Fibroblast of upper back skin (primary cell): ENCODE measurements at places on chromosomes 7 and 10.
A peak's percentile ranks its signal among the peaks of the same experiment; 100 is the strongest.

DNA sequence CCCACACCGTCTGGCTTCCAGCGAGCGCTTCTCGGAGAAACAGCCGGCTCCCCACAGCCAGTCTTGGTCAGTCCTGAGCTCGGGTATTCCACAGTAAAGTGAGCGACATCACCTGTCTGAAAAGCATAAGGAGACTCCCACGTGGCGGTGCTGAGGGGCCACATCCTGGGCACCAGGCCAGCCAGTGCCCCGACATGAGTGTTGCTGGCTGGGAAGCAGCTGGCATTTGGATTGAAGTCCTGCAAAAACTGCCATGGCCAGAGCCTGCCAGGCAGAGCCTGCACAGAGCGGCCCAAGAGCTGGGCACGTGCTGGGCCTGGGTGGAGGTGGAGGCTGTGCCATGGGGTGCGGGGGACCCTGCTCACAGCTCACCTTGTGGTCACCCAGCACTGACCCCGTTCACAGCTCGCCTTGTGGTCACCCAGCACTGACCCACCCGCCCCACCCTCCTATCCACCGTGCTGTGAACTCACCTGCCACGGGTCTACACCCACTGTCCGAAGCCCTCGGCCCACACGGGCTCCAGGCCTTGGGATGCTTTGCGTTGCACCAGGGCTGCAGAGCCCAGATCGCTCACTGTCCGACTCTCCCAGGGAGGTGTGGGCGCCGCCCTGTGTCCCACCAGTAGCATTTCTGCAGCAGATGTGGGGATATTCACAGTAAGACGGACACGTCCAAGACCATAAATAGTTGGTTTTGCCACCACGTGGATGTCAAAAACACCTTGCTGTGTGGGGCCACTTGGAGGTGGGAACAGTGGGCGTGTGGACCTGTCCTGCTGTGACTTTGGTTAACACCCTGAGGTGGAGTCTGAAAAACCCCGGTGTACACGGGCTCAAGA lies 48.8 kb downstream of the PITRM1 start:
- no peak for DNase-seq

DNA sequence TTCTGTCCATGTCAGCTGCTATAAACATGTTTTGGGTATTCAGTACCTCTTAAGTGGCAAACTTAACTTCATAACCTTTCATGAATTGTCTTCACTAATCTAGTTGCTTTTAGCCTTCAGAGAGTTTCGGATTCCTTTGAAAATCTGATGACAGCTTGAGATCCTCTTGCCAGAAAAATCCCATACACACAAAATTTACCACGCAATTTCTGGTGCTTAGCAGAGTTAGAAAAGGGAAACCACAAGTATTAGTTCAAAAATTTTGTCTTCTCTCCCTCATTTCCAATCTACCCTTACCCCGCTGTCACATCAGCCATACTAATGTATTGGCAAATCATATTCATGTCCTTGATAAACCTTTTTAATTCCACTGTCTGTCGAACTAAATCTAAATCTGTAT lies 72.7 kb upstream of the TMEM106B start:
- no peak for DNase-seq

GRCh38 chr10:23338886-23339285 lies 5.7 kb downstream of the C10orf67 start:
- DNase-seq, result peak; percentile 32

DNA sequence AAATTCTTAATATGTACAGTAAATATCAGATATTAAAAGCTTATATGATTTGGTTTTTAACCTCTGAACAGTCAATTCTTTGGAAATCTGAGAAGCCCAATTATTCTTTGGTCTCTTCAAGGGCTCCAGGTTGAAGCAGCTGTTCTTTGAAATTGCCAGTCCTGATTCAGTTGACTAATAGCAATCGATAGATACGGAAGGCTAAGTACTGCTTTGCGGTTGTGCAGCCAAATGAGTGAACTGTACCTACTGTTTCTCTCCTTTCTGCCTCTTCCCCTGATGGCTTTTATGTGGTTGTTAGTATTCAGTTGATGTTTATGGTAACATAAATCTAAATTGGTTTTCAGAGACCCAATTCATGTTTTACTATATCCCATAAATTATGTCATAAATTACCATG lies 103.1 kb upstream of the RPA3 start:
- DNase-seq, result no peak

DNA sequence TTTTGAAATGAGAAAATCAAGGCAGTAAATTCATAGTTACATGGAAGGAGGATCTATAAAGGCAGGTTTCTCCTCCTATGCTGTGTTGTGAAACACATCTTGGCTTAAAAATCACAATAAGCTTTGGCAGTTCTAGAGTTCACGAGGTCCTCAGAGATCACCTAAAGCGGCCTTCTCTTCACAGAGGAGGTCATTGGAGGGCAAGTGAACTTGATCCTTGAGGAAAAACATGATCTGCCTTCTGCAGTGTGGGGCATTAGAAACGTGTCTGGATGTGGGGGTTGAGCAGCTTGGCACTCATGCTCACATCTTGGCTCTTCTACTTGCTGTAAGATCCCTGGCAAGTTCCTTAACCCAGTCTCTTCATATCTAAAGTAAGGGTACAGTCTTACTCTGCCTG lies 96.1 kb upstream of the BMPER start:
- no peak for DNase-seq

- DNase-seq, result no peak
Measured at GRCh38 chr7:112624416-112624815, 143.6 kb downstream of the LSMEM1 start.

DNA sequence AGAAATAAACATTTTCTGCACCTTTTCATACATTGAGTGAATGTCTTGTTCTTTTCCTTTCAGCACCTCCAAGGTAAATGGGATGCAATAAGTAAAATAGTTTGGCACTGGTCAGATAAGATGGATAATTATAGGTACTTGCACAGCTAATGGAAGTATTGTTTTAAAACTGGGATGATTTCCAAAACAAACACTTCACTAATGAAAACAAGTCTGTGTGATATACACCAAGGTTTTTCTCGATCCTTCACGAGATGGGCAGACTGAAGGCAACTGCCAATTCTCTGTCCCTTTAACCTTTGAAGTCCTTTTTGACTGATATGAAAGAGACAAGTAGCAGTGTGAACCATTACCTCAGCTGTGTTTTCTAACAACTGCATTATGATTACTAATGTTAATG lies 423.8 kb downstream of the GFRA1 start:
- no peak for DNase-seq

DNA sequence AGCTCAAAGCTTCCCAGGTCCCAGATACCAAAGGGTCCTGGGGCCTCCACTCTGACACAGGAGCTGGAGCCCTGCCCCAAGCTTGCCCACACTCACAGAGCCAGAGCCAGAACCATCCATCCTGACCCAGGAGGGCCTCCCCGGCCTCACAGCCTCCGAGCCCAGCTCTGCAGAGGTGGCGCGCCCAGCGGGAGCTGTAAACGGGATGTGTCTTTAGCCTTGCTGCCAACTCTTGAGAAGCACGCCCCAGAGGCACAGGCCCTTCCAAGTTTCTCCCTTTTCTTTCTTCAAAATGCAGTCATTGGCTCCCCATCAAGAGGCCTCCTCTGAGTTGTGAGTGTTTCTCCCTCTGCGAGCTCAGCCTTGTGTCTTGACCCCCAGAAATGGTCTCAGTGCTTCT lies 75.0 kb downstream of the PDGFA start:
- DNase-seq, result no peak

GRCh38 chr7:157494506-157495176 lies 157.8 kb downstream of the DNAJB6 start:
- no peak for DNase-seq

GRCh38 chr7:105036217-105037168 lies 22.5 kb downstream of the KMT2E start:
- no peak for DNase-seq

DNA sequence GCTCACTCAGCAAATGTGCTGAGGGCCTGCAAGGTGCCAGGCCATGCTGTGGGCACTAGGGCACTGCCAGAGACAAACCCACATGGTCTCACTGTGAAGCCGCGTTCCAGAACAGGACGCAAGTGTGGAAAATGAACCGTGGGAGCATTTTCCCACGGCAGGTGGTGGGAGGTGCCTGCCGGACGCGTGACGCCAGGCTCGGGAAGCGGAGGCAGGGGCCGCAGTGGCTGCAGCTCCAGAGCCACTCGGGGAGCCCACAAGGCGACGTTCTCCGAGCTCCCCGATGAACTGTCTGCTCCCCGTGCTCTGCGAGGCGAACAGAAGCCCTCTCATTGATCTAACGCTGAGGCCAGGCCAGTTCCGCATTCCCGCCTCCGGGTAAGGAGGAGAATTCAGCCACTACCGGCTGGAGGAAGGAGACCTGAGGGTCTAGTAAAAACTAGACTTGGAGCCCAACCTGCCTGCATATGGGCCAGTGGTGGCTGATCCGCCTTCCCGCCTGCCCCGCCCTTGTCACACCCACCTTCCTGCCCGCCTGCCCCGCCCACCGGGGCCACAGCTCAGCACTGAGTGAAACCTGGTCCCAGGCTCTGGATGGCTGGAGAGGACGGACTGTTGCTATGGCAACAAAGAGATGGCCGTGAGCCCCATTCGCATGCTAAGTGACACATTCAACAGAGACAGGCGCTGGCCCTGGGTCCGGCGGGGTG lies 13.1 kb downstream of the ADGRA1 start:
- DNase-seq, result no peak

DNA sequence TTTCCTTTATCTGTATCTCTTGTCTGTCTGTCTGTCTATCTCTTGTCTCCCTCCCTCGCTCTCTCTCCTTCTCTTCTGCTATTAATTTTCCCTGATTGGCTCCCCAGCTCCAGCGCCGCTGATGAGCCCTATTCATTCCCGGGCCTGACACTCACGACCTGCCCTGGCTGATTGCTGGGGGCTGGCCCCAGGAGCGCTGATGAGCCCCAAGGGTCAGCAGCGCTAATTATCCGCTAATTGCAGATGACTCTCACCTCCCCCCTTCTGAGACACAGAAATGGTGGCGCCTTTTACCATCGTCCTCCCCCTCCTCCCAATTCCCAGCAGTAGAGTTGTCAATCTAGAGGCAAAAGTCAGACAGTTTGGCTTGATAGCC lies 1.3 kb upstream of the GBX1 start:
- no peak for DNase-seq

- DNase-seq, result no peak
Measured at GRCh38 chr7:122316467-122317388, 12.2 kb upstream of the FEZF1 start.

- DNase-seq, result peak; percentile 45
Measured at GRCh38 chr7:35596061-35596460, 98.9 kb downstream of the HERPUD2 start.

GRCh38 chr7:117777335-117778142 lies 95.7 kb downstream of the CTTNBP2 start:
- DNase-seq, result no peak

- DNase-seq, result no peak
Measured at GRCh38 chr7:44827567-44827966, 20.3 kb downstream of the H2AZ2 start.

DNA sequence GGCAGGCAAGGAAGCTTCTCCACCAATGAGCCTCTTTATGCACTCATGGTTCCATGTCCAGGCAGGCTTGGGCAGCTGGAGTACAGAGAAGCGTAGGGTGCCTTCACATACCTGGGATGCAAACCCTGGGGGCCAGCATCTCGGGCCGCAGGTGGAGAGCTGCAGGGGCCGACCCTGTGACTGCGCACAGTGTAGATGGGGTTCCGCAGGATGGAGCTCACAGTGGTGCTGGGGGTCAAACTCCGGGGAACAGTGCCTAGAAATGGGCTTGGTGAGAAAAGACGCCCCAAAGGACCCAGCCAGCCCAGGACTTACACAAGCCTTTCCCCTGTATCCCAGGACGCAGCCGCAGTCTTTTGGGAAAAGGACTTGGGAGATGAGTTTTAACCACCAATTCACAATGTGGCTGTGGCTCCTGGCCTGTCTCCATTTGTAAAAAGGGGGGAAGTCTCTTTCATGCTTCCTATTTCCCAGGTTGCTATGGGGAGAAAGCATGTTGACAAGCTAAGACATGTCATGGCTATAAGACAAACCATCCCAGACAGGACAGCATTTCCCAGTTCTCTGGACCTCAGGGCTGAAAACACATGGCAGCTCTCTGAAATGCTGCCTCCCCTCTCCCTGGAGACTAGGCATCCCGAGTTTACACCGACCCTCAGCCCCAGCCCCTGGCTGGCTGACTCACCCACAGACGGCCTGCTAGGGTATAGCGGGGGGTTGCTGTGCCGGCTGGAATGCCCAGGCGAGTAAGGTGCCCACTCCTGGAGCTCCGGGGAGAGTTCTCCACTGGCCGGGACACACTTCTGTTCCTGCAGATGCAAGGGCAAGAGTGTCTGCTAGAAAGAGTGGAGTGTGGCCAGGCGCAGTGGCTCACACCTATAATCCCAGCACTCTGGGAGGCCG lies 107.1 kb downstream of the DLG5 start:
- no peak for DNase-seq

DNA sequence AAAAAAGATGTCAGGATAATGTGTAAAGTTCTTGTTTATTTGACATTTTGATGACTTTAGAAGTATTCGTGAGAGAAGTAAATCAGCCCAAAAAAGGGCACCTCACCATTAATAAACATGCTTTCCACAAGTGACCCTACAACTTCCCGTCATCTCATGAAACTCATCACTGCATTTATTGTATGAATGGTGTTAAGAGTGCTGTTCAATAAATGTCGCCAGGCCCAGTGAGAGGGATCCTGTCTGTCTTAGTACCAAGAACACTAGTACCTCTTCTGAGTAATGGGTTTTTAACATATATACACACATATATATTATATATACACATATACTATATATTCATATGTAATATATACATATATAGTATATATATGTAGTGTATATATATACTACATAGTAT lies 61.9 kb downstream of the TMEM26 start:
- DNase-seq, result no peak

GRCh38 chr10:89002226-89002978 lies 11.8 kb downstream of the FAS start:
- DNase-seq, result no peak

DNA sequence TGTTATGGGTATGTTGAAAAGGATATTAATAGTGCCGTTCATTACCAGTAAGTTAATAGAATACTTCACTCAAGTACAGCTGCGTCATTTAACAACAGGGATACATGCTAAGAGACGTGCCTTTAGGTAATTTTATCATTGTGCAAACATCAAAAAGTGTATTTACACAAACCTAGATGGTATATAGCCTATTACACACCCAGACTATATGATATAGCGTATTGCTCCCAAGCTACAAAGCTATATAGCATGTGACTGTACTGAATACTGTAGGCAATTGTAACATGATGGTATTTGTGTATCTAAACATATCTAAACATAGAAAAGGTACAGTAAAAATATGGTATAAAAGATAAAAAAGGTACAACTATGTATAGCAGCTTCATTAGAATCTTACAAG lies 11.1 kb upstream of the PRKG1 start:
- DNase-seq, result no peak

DNA sequence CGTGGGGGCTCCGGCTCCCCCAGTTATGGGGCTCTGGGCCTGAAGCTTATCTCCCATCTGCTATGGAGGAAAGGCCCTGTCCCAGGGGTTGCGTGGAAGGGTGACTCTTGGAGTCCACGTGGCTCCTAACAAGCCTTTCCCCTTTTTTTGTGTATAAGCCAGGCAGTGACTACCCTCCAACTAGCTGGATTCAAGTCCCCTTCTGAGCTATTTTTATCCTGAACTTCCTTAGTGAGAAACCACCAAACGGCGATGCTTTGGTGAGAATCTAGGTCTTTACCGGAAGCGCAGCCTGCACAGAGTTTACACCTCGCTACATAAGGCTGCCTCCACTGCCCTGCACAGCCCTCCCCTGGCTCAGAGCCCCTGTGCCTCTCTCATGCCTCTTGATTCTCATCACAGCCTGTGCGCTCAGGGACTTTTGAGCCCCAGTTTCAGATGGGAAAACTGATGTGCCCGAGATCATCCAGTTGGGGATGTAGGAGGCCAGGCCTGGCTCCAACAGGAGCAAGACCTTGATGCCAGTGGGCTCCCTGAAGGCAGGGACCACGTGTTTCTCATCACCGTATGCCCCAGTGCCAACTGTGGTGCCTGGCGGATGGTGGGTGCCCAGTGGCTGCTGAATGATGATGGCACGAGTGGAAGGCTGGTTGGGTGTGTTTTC lies 102.3 kb upstream of the PPIF start:
- DNase-seq, result no peak
